ENCODE measurements at places on chromosomes 1 and 21. TPM values are rescaled to one million over a fixed set of nuclear protein-coding genes. Genes with fewer than 3 reads are reported as not detected.

- no peaks in the 10 kb centered on the region for H3K4me1 ChIP-seq
- H3K4me3 ChIP-seq, result no peak overlapping the region
- DNase-seq, result no peak
Measured at GRCh38 chr1:213680677-213681325, 307.0 kb upstream of the PROX1 start.

NR1I3 gene
- 0.13 TPM for polyA plus RNA-seq

- no peak overlapping the region for H3K27ac ChIP-seq
- DNase-seq, result no peak
- no peak overlapping the region for H3K4me3 ChIP-seq
Measured at GRCh38 chr1:207860531-207860930, 50.4 kb downstream of the CD34 start.

- peaks cover 10% of the 10 kb centered on the region for H3K4me1 ChIP-seq
- no peaks in the 10 kb centered on the region for H3K36me3 ChIP-seq
- H3K27ac ChIP-seq, result no peak overlapping the region
- no peak for DNase-seq
- H3K27me3 ChIP-seq, result no peaks in the 10 kb centered on the region
Measured at GRCh38 chr21:14768042-14768441, 221.9 kb upstream of the SAMSN1 start.

DNA sequence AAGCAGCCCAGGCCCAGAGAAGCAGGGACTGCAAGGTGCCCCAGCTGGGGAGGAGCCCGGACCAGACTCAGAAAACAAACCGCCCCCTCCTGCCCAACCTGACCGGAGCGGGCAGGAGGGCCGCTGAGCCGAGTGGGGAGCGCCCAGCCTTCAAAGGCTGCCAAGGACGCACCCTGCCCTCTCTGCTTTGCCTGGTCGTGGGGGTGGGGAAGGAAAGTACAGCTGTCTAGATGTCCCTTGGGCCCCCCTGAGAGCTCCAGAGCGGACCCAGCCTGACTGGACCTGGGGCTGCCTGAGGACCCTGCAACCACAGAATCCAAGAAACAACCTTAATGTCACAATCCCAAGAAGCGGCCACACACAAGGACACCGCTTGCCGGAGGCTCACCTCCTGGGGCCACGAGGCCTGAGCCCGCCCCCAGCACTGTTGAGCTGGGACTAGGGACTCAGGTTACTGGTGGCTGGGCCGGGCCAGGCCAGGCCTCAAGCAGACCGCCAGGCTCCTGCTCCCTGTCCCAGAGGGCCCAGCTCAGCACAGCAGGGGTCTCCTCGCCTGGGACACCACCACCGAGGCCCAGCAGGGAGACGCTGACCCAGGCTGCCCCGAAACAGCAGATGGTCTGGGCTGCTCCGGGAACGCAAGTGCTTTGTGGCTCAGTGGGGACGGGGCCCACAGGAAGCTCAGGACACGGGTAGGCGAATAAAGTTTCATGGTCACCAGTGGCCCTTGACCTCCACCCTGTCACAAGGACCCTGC, 1.4 kb downstream of the DVL1 start:
- H3K4me3 ChIP-seq, result peak overlapping the region; percentile 83
- H3K4me1 ChIP-seq, result peaks cover 6% of the 10 kb centered on the region
- H3K27ac ChIP-seq, result no peak overlapping the region
- no peak for DNase-seq
- no peaks in the 10 kb centered on the region for H3K36me3 ChIP-seq
- H3K27me3 ChIP-seq, result no peaks in the 10 kb centered on the region

- no peaks in the 10 kb centered on the region for H3K36me3 ChIP-seq
- H3K27ac ChIP-seq, result no peak overlapping the region
- no peak for DNase-seq
- peaks cover 6% of the 10 kb centered on the region for H3K27me3 ChIP-seq
Measured at GRCh38 chr1:33368431-33368830, 47.5 kb upstream of the A3GALT2 start.

All from GM12878 (cell line).